ENCODE measurements at places on chromosomes 6 and 20.

GRCh38 chr20:916125-916799 lies at the start of gene ANGPT4:
Gene ANGPT4 (minus strand): TSS chr20:916334. CDS start chr20:916214, 120 bp downstream.
- no peak for DNase-seq

DNA sequence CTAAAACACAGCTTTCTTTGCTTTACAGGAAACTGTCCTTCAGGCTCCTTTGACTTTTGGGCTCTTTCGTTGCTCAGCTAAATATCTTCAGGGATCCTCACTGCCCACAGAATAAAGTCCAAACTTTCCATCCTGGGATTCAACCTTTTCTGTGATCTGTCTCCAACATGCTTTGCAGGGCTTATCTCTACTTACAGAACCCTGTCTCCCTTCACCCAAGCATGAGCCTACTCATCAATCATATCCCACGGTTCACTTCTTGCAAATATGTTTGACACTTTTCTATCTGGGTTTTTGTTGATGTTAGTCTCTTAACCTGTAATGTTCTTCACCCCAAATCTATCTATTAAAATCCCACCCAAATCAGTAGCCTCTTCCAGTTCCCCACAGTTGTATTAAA lies 327.3 kb upstream of the RNF24 start:
- no peak for DNase-seq

DNA sequence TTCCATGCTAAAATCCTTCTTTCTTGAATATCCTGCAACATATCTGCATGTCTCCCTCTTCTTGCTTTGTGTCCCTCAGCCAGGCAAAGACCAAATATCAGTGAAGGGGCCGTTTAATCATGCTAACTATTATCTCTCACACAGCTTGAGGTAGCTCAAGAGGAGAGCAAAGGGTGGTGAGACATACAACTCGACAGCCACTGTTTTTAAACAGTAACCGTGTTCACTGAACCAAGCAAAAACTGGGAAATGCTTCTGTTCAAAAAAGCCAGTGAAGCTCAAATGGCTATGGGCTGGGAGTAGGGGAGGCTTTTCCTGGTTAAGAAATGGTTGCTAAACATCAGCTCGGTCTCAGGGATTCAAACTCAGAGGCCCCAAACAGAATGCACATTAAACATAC lies 83.4 kb downstream of the MAP7 start:
- DNase-seq, result no peak

DNA sequence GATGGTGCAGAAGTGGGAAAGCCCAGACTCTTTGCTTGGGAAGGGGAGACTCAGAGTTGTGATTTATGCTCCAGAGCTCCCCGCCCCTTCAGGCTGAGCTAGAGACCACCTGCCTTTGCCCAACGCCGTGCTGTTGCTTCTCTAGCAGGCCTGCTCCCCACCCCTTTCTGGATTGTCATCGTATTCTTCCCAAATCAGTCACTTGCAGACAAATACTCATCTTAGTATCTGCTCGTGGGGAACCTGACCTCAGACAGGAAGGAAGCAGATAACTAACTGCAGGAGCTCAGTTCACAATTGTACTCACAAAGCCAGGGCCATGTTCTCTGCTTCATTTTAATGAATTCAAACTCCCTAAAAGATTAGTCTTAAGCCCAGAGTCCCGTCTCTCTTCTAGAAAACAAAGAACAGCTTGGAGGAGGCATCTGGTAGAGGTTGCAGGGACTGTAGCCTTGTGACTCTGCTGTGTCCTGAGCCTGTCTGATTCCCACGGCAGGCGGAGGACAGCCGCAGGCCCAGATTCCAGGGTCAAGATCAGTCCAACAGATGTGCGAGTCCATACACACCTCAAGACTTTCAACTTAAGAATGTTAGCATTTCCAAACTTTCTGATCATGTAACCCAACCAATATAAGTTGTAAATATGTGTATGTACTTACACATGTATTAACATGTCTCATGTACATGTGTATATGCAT lies 57.2 kb upstream of the GGTLC1 start:
- peak; percentile 49 for DNase-seq

DNA sequence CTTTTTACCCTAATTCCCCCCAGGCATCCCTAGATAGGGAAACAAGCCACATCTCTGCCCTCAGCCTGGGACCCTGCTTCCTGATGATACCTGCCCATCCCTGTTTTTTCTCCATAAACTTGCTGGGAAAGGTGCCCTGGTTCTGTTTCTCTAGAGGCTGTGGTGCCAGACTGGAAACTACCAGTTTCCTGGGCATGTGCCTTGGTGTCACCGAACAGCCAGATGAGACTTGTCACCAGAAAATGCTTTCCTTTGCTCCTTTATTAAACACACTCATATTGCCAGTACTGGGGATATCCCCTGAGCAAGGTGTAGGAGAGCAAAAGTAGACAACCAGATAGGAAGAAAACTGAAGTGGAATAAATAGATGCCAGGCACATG lies 16.8 kb downstream of the SRSF3 start:
- no peak for DNase-seq

GRCh38 chr20:44819936-44820335 lies 9.6 kb upstream of the RIMS4 start:
- no peak for DNase-seq

- DNase-seq, result no peak
Measured at GRCh38 chr6:100856146-100856545, 25.0 kb downstream of the ASCC3 start.

DNA sequence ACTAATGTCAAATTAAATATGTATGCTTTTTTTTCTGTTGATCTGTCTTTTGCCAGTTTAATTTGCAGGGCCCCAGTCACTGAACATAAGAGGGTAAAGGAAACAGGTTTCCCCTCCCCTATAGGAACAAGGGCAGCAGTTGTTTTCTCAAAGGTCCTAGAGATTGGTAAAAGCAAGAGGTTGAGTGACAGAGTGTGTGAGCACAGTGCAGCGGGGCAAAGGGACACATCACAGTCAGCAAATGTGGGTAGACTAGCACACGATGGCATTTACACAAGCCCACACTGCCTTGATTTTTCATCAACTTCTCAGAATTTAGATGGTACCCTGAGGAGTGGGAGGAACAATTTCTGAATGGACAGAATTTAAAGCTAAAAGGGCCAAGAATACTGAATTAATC lies 138.7 kb upstream of the MYLIP start:
- DNase-seq, result no peak

GRCh38 chr6:38281126-38281525 lies 358.6 kb downstream of the BTBD9 start:
- DNase-seq, result no peak

DNA sequence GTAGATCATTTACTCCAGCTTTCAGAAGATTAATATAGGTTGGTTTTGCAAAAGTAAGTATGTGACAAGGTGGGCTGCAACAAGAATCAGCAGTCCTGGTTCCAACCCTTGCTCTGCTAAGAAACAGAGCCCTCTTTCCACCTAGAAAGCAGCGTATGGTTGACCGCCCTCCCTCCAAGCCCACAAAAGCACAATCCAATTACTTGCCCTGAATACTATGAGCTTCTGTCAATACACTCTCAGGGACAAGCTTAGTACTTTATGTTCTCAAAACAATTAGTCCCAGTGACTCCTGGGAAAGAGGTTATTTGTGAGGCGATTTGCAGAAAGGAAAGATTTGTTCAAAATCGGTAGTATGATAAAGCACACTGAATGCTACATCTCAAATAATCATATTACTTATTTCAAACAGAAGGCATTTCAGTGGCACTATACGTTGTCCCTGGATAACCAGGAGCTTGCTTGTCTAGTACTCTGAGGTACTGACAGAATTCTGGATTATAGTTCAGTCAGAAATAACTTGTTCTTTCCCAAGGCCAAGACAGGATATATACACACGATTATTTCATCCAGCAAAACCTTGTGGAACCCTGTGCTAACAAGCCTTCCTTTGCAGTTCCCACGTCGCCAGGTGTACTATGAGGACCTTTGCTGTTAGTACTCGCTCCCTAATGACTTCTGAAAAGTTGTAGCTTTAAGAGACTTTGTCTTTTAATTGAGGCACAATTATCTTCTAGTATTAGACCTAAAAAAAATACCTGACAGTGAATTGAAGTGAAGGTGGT lies 96.9 kb upstream of the ADTRP start:
- no peak for DNase-seq

GRCh38 chr6:19303383-19303782 lies 533.8 kb upstream of the ID4 start:
- DNase-seq, result no peak

DNA sequence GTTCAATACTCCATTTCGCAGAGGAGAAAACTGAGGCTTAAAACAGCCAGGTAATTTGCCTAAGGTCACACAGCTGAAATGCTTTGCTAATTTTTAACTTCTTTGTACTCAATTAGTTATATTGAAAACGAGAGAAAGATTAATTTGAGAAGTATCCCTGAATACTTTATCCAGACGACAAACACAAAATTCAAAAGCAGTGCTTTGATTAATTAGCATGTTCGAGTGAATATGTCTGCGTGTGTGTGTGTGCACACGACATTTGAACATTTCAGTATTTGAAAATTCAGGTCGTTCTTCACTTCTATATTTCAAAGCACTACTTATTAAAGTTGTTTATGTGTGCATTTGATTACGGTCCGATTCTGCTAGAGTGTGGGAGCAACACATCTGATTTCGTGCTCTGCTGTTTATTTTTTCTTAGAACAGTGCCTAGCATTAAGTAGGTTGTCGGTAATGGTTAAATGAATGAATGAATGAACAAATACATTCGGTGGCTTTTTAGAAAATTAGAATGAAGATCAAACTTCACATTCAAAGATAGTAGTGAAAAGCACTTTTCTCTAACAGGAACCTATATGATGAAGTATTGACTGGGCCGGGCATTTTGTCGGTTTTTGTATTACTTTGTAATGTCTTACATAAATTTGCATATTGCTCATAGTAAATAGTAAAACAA lies 36.9 kb upstream of the SYNCRIP start:
- no peak for DNase-seq

Data from CD4-positive, alpha-beta T cell treated with Interleukin-17A for 4 hours (primary cell).